NCI-H1092 treated with DMSO at 0.1 percent for 48 hours (cell line): ENCODE measurements at places on chromosomes 2 and 18.

- no peak for DNase-seq
These were observed 35.5 kb downstream of the ITGA6 start for GRCh38 chr2:172462849-172463381.

DNA sequence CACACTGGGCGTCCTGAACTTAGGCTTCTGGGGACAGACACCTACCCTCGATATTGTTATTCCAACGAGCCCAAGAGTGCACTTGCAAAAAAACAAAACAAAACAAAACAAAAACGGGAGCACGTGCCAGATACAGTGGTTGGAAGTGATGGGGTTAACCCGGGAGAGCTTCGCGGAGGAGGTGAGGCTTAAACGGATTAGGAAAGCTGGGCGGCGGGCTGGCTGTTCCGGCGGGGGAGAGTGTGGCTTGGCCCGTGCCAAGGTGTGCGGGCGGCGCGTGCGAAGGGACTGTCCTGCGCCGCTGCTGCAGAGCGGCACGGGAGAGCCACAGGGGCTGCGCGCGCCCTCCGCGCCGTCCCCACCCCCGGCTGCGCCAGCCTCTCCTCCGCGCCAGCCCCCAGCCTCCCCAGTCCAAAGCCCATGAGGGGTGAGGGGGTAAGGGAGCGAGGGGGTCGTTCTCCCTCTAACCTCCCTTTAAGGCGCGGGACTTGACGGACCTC lies 1.5 kb upstream of the SLC30A3 start:
- no peak for DNase-seq

GRCh38 chr18:69574401-69574800 lies 173.7 kb downstream of the DOK6 start:
- no peak for DNase-seq

- no peak for DNase-seq
These were observed 14.0 kb downstream of the REEP1 start for GRCh38 chr2:86323273-86324021.

DNA sequence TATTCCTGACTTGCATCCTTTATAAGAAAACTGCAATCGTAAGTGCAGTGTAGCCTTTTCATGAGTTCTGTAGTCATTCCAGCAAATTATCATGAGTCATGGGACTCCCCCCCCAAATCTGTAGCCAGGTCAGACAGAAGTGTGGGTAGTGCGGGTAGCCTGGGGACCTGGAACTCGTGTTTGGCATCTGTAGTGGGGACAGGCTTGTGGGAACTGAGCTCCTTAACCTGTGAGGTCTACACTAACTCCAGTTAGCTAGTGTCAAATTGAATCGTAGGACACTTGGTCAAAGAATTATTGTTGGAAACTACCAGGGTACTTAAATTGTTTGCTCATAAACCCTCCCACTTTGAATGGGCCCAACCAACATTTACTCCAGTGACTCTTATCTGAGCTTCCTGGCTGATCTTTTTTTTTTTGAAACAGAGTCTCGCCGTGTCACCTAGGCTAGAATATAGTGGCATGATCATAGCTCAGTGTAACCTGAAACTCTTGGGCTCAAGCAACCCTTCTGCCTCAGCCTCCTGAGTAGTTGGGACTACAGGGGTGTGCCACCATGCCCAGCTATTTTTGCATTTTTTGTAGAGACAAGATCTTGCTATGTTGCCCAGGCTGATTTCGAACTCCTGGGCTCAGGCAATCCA lies 12.4 kb downstream of the PFN4 start:
- no peak for DNase-seq
